ENCODE measurements at places on chromosomes 2 and 18.

DNA sequence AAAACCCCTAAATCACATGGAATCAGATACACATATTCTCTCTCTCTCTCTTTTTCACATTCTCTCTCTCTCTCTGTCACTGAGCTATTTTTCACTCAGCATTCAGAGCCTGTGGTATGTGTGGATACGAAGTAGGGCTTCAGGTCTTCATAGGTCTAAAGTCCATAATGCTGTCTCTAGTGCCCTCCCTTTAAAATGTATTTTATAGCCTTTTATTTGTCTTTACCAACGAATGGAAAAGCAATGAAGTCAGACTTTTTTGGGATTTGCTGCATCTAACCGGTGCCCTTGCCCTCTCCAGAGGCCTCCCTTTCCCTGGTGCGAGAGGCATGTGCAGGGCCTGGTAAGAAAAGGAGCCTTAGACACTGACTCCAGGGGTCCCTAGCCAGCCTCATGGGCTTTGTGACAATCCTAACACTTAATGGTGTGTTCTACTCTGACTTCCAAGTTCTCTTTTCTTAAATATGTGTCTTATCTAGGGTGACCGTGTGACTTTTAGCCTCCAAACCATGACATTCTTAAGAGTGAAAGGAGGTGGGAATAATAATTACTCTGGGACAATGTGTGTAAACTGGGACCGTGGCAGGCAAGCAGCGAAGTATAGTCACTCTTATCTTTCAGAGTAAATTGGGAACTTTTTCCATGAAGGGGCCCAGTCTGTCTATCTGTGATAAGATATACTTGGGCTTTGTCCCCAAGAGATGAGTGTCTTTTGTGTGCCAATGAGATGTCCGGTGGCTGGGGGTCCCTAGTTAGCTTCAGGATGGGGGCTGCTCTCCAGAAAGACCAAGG, 101.1 kb downstream of the B3GNT2 start:
- no peak for DNase-seq

- no peak for DNase-seq
Measured at GRCh38 chr2:111932841-111933291, 34.5 kb downstream of the MERTK start.

DNA sequence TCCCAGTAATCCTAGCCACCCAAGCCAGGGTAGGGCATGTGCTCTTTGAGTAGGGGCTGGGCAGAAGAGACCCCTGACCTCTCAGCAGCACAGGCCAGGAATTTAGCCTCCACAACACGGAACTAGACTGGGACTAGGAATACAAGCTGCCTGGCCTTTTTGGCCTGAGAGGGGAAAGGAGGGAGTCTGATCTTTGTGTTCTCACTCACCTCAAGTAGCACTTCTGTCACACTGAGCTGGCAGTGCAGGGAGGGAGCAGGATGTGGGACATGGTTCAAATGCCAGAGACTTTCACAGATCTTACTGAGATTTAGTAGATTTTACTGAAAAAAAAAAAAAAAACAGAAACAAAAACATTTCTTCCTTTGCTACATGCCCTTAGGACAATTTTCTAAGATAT, 395.2 kb downstream of the CMPK2 start:
- DNase-seq: no peak

DNA sequence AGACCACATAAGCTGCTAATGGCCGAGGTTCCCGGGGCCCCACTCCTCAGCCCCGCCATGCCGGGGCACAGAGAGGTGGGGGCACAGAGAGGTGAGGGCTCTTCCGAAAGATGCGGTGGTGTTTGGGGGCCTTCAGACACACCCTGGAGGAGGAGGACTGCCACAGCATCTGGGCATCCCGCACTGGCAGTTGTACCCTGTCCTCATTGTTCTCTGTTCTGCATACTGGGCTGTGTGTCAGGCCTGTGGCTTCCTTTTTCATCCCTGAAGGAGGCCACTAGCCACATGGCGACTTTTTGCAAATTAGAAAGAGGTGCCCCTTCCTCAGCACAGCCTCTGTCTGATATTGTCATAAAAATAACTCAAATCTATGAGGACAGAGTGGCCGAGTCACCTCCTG, 150.1 kb downstream of the CTIF start:
- no peak for DNase-seq

GRCh38 chr18:42425025-42425424, 470.0 kb downstream of the PIK3C3 start:
- no peak for DNase-seq

DNA sequence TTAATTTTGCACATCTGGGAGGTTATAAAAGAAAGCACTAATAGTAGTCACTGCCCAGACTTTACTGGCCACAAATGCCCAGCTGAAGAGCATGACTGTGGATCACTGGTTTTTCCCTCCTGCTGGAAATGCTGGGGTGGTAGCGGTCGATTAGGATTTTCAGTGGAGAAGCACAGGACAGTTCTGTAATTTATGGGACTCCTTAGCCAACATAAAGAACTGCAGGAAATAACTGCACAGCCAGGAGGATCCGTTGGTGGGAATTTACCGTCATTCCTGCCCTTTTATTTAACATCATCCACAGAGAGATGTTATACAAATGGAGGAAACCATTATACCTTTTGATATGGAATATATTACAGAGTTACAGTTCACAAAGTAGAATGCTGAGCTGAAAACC, 61.5 kb downstream of the TNFRSF11A start:
- DNase-seq: no peak

GRCh38 chr2:217162533-217162932, 302.7 kb upstream of the TNP1 start:
- DNase-seq: no peak

DNA sequence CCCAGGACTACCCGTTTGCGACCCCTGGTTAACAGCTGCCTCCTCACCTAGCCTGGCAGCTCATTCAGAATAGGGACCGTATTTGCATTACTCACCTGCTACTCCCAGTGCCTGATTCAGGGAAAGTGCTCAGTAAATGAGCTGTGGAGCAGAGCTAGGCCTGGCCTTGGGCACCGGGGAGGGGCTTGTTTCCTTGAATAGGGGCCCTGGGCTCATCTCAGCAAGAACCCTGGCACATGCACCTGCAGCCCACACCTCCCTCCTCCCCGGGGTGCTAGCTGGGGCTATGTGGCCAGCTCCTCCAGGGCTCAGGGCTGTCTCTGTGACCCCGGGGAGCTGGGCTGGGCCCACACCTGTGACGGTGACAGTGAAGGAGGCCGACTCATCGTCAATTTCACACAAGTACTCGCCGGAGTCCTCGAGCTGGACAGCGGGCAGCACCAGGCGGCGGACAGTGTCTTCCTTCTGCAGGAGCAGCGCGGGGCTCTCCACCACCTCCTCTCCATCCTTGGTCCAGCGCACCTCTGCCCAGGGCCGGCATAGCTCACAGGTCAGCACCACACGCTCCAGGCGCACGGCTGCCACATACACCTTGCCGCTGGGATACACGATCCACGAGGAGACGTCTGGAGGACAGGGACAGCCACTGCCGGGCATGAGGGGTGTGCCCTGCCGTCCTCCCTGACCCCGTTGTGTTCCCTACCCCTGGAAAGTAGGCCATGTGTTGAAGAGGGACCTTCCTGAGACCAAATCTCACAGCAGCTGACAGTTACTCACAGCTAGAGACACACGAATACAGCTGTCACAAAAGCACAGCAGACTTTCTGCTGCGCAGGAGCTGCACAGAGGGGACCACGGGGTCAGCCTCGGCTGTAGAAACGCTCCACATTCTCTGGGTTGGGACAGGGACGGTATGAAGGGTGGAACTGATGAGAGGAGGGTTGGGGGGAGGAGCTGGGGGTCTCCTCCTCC, 9.0 kb downstream of the OBSL1 start:
- no peak for DNase-seq

- DNase-seq: no peak
Measured at GRCh38 chr2:238670111-238670585, 177.7 kb upstream of the TWIST2 start.

DNA sequence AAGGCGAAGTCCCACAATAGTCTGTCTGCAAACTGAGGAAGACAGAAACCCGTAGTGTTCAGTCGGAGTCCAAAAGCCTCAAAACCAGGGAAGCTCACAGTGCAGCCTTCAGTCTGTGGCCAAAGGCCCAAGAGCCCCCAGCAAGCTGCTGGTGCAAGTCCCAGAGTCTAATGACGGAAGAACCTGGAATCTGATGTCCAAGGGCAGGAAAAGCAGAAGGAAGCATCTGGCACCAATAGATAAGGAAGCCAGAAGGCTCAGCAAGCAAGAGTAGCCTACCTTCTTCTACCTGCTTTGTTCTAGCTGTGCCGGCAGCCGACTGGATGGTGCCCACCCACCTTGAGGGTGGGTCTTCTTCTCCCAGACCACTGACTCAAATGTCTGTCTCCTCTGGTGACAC, 21.8 kb downstream of the CFAP210 start:
- DNase-seq: no peak

DNA sequence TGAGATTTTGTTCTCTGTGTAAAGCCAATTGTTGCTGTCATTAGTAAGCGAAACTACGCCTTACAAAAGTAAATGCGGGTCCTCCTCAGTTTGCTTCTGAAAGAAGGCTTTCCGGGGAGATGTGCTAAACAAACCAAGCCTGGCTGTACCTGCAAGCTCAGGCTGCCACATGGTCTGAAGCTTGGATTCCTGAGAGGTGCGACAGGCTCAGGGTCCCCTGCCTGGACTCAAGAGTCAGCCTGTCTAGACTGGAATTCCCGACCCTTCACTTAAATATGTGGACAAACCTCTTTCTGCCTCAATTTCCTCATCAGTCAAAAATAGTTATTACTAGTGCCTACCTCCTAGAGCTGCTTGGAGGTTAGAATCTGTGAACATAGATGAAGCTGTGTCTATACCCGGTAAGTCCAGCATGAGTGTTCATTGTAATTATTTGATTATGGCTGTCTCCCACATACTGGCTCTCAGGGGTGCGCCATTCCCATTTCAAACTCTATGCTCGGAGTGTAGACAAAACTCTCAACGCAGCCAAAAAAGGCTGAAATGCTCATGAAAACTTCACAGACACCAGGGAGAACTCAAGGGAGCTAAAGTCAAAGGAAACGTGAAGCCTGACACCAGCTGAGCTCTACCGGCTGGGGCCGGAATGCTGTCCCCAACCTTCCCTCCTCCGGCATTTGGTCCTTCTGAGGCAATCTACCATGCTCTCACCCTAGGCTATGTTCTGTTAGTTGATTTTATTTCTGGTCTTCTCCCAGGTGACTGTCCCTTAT, 31.4 kb downstream of the SOWAHC start:
- DNase-seq: no peak

DNA sequence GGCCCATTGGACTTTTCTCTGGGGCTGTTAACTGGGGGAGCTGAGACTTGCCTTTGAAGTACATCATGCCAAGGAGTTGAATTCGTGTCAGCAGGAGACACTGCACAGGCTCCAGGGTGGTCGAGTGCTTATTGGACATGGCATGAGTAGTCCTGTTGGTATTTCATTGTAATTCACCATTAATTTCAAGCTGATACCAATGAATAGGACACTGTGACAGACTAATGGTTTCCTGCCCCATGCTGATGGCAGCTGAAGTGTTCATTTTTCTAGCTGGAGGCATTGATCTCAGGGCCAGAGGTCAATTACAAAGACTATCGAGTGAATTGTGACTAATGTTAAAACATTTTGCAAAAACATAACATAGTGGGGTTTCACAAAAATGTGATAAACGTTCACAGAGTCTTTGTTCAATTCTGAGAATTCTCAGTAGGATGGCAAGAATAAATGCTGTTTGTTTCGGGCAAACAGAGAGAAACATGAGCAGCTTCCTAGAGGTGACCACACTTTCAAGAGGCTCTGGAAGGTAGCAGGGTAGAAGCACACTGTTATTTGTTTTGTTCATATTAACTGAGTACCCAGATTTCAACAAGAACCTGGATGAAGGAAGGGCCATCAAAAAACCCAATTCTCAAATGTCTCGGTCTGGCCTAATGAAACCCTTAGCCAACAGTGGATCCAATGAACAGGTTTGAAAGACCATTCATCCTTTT, 90.6 kb upstream of the ARL4C start:
- DNase-seq: no peak

- DNase-seq: no peak
Measured at GRCh38 chr2:67579216-67579615, 182.1 kb downstream of the ETAA1 start.

DNA sequence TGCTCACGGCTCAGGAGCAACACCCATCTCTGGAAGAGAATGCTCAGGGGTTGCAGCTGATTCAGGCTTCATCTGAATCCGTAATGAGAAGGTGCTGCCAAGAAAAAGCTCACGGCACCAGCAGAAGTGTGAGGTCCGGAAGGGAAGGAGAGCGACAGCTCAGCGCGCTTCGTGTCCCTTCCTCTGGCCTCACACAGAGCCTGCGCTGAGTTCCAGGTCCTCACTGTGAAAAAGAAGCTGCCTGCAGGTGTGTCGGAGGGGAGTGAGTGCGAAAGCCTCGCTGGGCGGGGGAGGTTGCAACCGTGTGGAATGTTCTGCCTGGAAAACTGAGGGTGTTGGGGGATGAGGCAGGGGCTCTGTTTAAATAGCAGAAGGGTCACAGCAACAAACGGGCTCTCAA, 76.2 kb upstream of the TWIST2 start:
- no peak for DNase-seq

DNA sequence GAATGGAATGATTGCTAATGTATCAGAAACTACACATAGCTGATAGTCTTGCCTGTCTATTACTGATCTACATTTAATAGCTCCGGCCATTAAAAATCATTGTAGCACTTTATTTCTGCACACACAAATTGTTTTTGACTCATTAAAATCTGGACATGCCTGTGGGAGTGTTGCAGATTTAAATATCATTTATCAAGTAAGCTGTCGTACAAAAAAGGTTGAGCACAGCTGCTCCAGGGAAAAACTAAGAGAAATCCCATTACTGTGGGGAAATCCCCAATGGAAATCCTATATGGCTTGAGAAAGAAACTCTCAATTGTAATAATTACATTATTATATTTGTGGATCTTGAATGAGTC, 99.6 kb upstream of the CERS6 start:
- no peak for DNase-seq

- no peak for DNase-seq
Measured at GRCh38 chr18:24627644-24628315, 167.3 kb downstream of the HRH4 start.

- no peak for DNase-seq
Measured at GRCh38 chr2:178927173-178927572, 120.0 kb upstream of the TTN start.

- no peak for DNase-seq
Measured at GRCh38 chr18:13179566-13180113, 38.9 kb upstream of the LDLRAD4 start.

- DNase-seq: no peak
Measured at GRCh38 chr2:238100821-238101771, 956 bp downstream of the ESPNL start.

DNA sequence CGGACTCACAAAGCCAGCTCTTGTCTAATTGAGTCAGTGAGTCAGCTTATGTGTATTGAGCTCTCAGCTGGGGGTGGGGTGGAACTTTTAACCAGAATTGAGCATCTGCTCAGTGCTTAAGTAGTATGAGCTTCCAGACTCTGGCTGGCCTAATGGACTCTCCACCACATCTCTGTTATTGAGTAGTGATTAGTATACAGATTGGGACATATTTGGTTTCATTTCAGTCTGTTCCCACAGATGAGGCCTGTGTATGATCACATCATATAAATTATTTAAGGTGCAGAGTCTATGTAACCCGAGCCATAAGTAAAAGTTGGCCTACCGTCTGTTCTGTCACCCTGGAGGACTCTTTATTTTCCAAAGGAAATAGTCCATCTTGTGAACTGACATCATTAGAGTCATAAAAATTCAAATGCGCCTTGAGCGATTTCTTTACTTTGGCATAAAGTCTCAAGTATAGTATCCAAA, 152.1 kb downstream of the THSD7B start:
- no peak for DNase-seq

GRCh38 chr2:98489971-98490962, 45.6 kb downstream of the INPP4A start:
- no peak for DNase-seq

Data from GM12891 (cell line).